ENCODE measurements at places on chromosomes 1 and 21. TPM values are rescaled to one million over a fixed set of nuclear protein-coding genes. Genes with fewer than 3 reads are reported as not detected.

DNA sequence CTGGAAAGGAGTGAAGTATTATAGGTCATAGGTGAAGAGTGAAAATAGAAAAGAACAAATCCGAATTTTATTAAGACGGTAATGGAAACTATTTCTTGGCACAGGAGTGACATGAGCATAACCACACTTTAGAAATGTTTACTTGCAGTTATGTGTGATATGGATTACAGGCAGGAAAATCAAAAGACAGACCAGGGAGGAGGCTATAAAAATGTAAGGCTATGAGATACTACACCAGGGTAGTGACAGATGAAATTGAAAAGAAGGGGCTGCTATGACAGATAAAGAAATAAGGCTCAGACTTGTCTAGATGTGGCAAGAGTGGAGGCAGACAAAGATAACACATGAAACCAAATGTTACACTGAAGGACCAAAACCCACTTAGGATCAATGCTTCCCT, 31.7 kb downstream of the GPATCH2 start:
- H3K27me3 ChIP-seq = no peaks in the 10 kb centered on the region
- DNase-seq = no peak
- no peaks in the 10 kb centered on the region for H3K36me3 ChIP-seq
- H3K4me1 ChIP-seq = no peaks in the 10 kb centered on the region
- no peak overlapping the region for H3K27ac ChIP-seq
- no peak overlapping the region for H3K4me3 ChIP-seq

GRCh38 chr1:50430010-50430405, 6.8 kb upstream of the DMRTA2 start:
- no peaks in the 10 kb centered on the region for H3K36me3 ChIP-seq
- H3K4me1 ChIP-seq = peaks cover 10% of the 10 kb centered on the region
- no peak overlapping the region for H3K4me3 ChIP-seq
- H3K27ac ChIP-seq = no peak overlapping the region
- no peak for DNase-seq
- H3K27me3 ChIP-seq = peaks cover 50% of the 10 kb centered on the region

GRCh38 chr1:152447484-152447883, 33.4 kb upstream of the CRNN start:
- no peak overlapping the region for H3K27ac ChIP-seq
- no peak overlapping the region for H3K4me3 ChIP-seq
- H3K36me3 ChIP-seq = no peaks in the 10 kb centered on the region
- no peak for DNase-seq
- peaks cover 7% of the 10 kb centered on the region for H3K4me1 ChIP-seq

GRCh38 chr21:35252831-35253230, 203.7 kb upstream of the RUNX1 start:
- no peaks in the 10 kb centered on the region for H3K27me3 ChIP-seq
- no peak overlapping the region for H3K27ac ChIP-seq
- no peaks in the 10 kb centered on the region for H3K36me3 ChIP-seq
- no peaks in the 10 kb centered on the region for H3K4me1 ChIP-seq
- no peak overlapping the region for H3K4me3 ChIP-seq

DNA sequence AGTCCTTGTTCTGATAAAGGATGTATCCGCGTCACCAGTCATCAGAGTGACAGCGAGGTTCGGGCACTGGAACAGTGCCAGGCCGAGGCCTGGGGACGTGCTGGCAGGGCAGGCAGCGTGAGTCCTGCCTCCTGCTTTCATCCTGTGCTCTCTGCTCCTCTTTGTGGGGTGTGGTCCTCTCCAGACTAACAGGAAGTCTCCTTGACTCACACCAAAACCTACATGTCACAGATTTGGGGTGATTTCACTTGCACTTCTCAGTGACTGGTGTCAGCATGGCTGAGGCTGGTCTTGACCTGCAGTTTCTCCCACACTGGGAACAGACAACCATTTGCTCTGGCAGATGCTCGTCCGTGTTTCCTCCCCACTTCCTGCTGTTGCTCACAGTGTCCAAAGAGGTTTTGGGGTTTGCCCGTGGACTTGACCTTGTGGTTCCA, 8.8 kb upstream of the NLRP3 start:
- H3K4me1 ChIP-seq = peaks cover 45% of the 10 kb centered on the region
- no peaks in the 10 kb centered on the region for H3K27me3 ChIP-seq
- H3K4me3 ChIP-seq = peak overlapping the region; percentile 57
- H3K36me3 ChIP-seq = no peaks in the 10 kb centered on the region
- DNase-seq = peak; percentile 73
- peak overlapping the region; percentile 65 for H3K27ac ChIP-seq

GRCh38 chr1:56584910-56585528, 5.7 kb upstream of the PLPP3 start:
- no peak overlapping the region for H3K27ac ChIP-seq
- H3K36me3 ChIP-seq = no peaks in the 10 kb centered on the region
- no peak for DNase-seq
- H3K4me1 ChIP-seq = no peaks in the 10 kb centered on the region
- H3K27me3 ChIP-seq = no peaks in the 10 kb centered on the region
- H3K4me3 ChIP-seq = no peak overlapping the region

- peaks cover 8% of the 10 kb centered on the region for H3K4me1 ChIP-seq
- no peaks in the 10 kb centered on the region for H3K36me3 ChIP-seq
- peak overlapping the region; percentile 1 for H3K4me3 ChIP-seq
- H3K27me3 ChIP-seq = no peaks in the 10 kb centered on the region
These were observed 29.9 kb upstream of the HJV start for GRCh38 chr1:146051452-146051851.

GRCh38 chr1:145936247-145936646, 9.0 kb upstream of the RBM8A start:
- H3K27ac ChIP-seq = no peak overlapping the region
- DNase-seq = no peak
- peaks cover 17% of the 10 kb centered on the region for H3K36me3 ChIP-seq

GRCh38 chr1:230715510-230715909, 1.6 kb upstream of the AGT start:
- no peak overlapping the region for H3K4me3 ChIP-seq
- H3K27ac ChIP-seq = no peak overlapping the region
- H3K4me1 ChIP-seq = no peaks in the 10 kb centered on the region
- no peaks in the 10 kb centered on the region for H3K27me3 ChIP-seq
- no peaks in the 10 kb centered on the region for H3K36me3 ChIP-seq

DNA sequence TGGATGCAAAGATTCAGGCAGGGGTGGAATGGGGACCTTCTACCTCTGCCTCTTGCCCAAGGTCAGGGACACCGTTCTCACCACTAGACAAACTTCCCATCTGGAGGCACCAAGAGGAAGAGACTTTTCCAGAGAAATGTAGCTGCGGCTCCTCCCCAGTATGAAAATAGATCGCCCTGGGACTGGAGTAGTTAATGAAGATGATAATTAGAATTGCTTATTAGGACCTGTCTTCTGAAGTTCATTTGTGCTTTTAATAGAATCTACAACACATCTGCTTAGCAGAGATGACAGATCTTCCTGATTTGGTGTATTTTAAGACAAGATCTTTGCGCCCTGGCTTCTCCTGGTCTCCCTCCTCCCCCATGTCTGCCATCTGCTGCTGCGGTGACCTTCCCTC, 266.6 kb downstream of the KAZN start:
- DNase-seq = no peak
- no peaks in the 10 kb centered on the region for H3K27me3 ChIP-seq
- H3K36me3 ChIP-seq = no peaks in the 10 kb centered on the region
- H3K4me1 ChIP-seq = no peaks in the 10 kb centered on the region
- no peak overlapping the region for H3K27ac ChIP-seq

DNA sequence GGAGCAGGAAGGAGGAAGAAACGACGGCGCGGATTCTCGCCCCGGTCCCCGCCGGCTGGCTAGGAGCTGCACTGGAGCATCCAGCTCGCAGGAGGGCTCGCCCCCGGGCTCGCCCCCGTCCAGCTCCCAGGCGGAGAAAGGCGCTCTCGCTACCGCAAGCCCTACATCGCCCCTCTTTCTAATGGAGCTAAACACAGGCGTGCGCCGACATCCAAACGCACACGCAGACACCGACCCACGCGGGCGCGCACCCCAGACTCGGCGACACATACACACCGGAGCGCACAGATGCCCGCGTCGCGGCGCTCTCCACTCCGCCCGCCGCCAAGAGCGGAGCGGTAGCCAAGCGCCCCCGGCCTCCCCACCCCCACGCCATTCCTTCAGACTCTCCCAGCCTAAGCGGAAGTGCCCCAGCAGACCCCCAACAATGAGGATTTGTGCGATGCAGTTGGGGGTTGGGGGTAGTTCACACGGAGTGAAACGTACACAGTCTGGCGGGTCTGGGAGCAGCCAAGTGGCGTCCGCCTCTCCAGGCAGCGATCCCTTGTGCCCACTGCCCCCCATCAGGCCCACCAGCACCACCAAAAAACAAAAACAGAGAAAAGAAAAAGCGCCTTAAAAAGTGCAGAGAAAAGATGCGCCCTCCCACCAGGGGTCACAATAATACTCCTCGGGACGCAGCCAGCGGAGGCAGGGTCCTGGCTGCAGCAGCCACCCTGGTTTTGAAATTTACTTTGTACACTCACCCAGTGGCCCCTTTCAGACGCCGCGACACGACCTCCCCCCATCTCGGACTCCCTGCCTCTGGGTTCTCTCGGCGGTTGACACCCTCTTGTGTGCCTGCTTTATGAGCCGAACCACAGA, 1.4 kb downstream of the DAB1 start:
- peaks cover 9% of the 10 kb centered on the region for H3K27me3 ChIP-seq
- no peak for DNase-seq

GRCh38 chr1:209648931-209649776, 3.1 kb downstream of the LAMB3 start:
- peaks cover 26% of the 10 kb centered on the region for H3K4me1 ChIP-seq
- no peak for DNase-seq
- no peaks in the 10 kb centered on the region for H3K36me3 ChIP-seq
- H3K27ac ChIP-seq = no peak overlapping the region
- H3K27me3 ChIP-seq = no peaks in the 10 kb centered on the region

DNA sequence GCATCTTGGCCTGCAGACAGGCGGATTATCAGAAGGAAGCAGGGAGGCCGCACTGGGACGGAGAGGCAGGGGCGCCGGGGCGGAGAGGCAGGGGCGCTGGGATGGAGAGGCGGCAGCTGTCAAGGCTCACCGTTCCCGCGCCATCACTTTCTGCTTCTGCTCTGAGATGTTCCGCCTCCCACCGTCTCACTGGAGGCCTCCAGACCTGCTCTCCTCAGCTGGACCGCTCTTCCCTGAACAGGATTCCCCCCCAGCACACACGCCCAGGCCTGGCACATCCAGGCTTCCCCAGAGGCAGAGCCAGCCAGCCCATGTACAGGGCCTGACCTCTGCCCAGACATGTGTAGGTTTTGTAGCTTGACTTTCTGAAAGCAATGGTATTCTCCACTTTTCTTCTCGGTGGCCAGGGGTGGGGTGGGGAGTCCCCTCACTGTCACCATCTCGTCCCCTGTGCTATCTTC, 84.1 kb downstream of the RIPK4 start:
- no peak for DNase-seq
- H3K4me1 ChIP-seq = no peaks in the 10 kb centered on the region
- no peaks in the 10 kb centered on the region for H3K36me3 ChIP-seq
- H3K27me3 ChIP-seq = peaks cover 5% of the 10 kb centered on the region
- no peak overlapping the region for H3K27ac ChIP-seq

- DNase-seq = no peak
- H3K4me3 ChIP-seq = no peak overlapping the region
- H3K27me3 ChIP-seq = no peaks in the 10 kb centered on the region
- no peaks in the 10 kb centered on the region for H3K4me1 ChIP-seq
- no peaks in the 10 kb centered on the region for H3K36me3 ChIP-seq
- H3K27ac ChIP-seq = no peak overlapping the region
These were observed 127.6 kb downstream of the CYYR1 start for GRCh38 chr21:26445440-26445839.

GRCh38 chr1:8527941-8528340, 210.0 kb downstream of the SLC45A1 start:
- H3K36me3 ChIP-seq = no peaks in the 10 kb centered on the region
- no peak for DNase-seq
- no peak overlapping the region for H3K27ac ChIP-seq
- peaks cover 36% of the 10 kb centered on the region for H3K4me1 ChIP-seq

- H3K36me3 ChIP-seq = no peaks in the 10 kb centered on the region
- H3K4me3 ChIP-seq = no peak overlapping the region
- no peak overlapping the region for H3K27ac ChIP-seq
- no peak for DNase-seq
- H3K27me3 ChIP-seq = no peaks in the 10 kb centered on the region
- peaks cover 82% of the 10 kb centered on the region for H3K4me1 ChIP-seq
These were observed 51.8 kb downstream of the RUNX1 start for GRCh38 chr21:34997294-34997693.

GRCh38 chr1:67646145-67647035, 38.6 kb upstream of the GADD45A start:
- no peaks in the 10 kb centered on the region for H3K27me3 ChIP-seq
- no peak for DNase-seq
- H3K27ac ChIP-seq = no peak overlapping the region
- H3K4me3 ChIP-seq = no peak overlapping the region
- no peaks in the 10 kb centered on the region for H3K4me1 ChIP-seq

GRCh38 chr1:23564529-23565122, 5.3 kb upstream of the ID3 start:
- no peaks in the 10 kb centered on the region for H3K36me3 ChIP-seq
- H3K27ac ChIP-seq = no peak overlapping the region
- peaks cover 28% of the 10 kb centered on the region for H3K4me1 ChIP-seq
- H3K27me3 ChIP-seq = peaks cover 7% of the 10 kb centered on the region
- no peak for DNase-seq

GRCh38 chr1:46522969-46523320, 28.5 kb downstream of the KNCN start:
- peaks cover 5% of the 10 kb centered on the region for H3K4me1 ChIP-seq
- no peak overlapping the region for H3K27ac ChIP-seq
- H3K27me3 ChIP-seq = no peaks in the 10 kb centered on the region
- H3K36me3 ChIP-seq = no peaks in the 10 kb centered on the region
- DNase-seq = no peak

DNA sequence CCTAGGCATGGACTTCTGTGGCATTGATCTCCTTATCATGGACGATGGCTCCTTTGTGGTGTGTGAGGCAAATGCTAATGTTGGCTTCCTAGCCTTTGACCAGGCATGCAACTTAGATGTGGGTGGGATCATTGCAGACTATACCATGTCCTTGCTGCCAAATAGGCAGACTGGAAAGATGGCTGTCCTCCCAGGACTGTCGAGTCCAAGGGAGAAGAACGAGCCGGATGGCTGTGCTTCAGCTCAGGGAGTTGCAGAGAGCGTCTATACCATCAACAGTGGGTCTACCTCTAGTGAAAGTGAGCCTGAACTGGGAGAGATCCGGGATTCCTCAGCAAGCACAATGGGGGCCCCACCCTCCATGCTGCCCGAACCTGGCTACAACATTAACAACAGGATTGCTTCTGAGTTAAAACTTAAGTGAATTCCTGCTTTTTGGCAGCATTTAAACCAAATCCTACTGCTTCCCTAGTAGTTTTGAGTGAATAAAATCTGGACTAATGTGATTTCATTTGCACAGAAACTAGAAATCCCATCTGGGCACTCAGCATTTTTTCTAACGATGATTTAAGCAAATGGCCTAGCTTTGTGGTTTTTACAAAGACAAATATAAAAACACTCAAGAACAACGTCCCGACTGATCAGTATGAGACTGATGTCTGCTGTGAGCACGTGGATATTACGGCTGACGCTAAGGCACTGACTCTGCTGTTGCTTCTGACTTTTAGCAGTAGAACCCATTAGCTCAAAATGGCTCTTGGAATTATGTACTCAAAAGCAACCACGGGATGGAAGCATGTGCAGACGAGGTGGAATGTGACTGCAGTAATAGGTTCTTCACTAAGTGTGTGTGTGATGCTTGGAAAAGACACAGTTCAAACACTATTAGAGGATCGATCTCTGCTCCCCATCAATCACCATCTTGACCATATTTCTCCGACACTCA, 34.2 kb downstream of the RIMKLA start:
- no peaks in the 10 kb centered on the region for H3K36me3 ChIP-seq
- DNase-seq = no peak
- H3K4me1 ChIP-seq = no peaks in the 10 kb centered on the region
- H3K27ac ChIP-seq = no peak overlapping the region
- H3K4me3 ChIP-seq = no peak overlapping the region

The WDR64 gene
- not detected for total RNA-seq

The ACTL8 gene
- total RNA-seq = not detected

The ATP1A4 gene
- not detected for total RNA-seq

The GOLT1A gene
- 0.39 TPM for total RNA-seq

The SAMSN1 gene
- total RNA-seq = 59.5 TPM

The GBP5 gene
- total RNA-seq = 79.2 TPM

The UBE2U gene
- total RNA-seq = not detected

The FCRL4 gene
- total RNA-seq = not detected
